ENCODE measurements at places on chromosomes 7 and 10. TPM values are rescaled to one million over a fixed set of nuclear protein-coding genes. Genes with fewer than 3 reads are reported as not detected.

GRCh38 chr7:97418312-97418711 is 300.8 kb downstream of the SDHAF3 start:
- no peak for DNase-seq

GRCh38 chr10:5196702-5197113 is at the start of gene AKR1C4:
AKR1C4 (plus strand) TSS chr10:5196837; CDS start chr10:5196868, 31 bp downstream.
- no peak for DNase-seq

DNA sequence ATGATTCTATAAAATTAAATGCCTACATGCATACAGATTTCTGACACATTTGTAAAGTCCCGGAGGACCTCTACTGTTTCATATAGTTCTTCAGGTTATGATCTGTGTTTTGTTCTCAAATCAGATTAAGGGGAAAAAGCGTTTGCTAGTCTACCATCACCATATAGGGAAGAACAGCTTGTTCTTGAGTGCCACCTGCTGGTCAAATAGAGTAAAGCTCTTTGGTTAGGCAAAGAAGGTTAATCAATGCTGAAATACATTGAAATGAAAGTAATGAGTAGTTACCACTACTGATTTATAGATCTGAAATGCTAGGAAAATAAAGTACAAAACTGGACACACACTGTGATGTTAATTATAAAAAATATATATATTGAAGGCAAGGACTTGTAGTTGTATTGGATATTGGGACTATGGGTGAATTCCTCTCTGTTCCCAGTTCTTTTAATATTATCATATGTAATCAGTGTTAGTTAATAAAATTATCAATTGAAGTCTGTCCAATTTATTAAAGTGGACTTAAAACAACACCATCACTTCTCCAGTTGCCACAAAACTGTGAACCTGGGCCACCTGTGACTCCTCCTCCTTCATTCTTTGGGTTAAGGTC is 72.6 kb upstream of the PDLIM1 start:
- DNase-seq: no peak

- no peak for DNase-seq
Measured at GRCh38 chr10:48469516-48470020, 135.3 kb downstream of the ARHGAP22 start.

DNA sequence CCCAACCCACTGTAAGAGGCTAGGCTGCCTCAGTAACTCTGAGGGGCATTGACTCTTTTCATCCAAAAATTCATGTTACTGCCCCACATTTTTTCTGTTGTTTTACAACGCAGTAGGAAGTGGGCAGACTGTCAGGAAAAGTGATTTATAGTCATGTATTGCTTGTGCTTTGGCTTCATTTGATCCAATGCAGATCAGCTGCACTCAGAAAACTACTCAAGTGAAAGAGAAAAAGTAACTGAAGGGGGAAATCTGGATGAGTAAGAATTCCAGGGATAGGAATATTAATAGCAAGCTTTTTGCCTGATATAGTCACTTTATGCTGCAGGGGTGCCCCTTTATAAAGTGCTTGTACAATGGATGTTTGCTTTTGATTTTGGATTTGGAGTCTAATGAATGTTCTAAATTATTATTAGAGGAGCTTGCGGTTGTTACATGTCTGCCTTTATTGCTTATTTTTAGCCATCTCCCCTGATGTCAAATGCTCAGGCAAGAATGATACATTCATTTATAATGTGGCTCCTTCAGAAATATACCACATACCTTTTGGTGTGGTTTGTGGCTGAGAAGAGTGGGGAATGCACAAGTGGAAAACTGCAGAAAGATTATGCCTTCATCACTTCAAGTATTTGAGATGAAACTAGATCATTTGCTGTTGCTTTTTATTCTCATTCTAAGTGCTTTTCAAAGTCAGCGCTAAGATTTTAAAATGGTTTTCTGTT is 86.1 kb downstream of the EGFR start:
- no peak for DNase-seq

GIMAP8 gene
- total RNA-seq: 12.2 TPM

ATRNL1 gene
- total RNA-seq: 15.1 TPM
